ENCODE measurements at places on chromosomes 16 and 17.

- DNase-seq, result no peak
Observed at GRCh38 chr17:71791311-71791710, 329.5 kb upstream of the SOX9 start.

DNA sequence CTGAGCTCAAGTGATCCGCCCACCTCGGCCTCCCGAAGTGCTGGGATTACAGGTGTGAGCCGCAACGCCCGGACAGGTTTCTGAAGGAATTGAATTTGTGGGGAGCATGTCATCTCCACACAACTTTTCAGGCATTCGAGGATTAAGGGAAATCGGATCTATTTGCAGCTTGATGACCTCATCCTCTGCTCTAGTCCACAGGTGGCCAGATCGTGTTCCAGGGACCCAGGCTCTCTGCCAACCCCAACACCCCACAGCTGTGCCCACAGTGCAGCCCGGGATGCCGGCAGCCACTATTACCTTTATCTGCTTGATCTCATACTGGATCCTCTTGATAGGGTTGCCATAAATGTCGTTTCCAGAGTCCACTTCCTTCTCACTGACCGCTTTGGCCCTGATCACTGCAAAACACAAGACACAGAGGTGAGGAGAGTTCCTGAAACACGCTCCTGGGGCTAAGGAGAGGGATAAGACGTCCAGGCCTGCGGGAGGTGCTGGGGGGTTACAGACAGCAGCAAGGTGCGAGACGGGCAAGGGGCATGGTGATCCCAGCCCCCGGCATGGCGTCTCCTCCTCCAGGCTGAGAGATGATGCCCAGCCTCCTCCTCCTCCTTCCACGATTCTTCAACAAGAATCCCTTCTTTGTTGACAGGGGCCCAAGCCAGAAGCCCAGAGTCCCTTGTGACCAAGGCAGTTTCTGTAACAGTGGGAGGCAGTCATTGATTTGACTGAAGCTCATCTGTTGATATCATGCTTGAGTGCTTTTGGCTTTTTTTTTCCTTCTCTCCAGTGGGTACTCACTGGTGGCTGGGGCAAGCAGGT is 29.3 kb downstream of the CEP295NL start:
- no peak for DNase-seq

GRCh38 chr17:69525920-69526841 is 111.7 kb downstream of the MAP2K6 start:
- DNase-seq, result peak; percentile 44

- no peak for DNase-seq
Observed at GRCh38 chr17:49914096-49914490, 54.9 kb upstream of the DLX4 start.

GRCh38 chr17:49881054-49881402 is 33.2 kb upstream of the TAC4 start:
- no peak for DNase-seq

- DNase-seq, result no peak
Observed at GRCh38 chr16:88504489-88505404, 51.7 kb downstream of the ZFPM1 start.

GRCh38 chr16:75801307-75801706 is 75.0 kb upstream of the CPHXL start:
- DNase-seq, result no peak

DNA sequence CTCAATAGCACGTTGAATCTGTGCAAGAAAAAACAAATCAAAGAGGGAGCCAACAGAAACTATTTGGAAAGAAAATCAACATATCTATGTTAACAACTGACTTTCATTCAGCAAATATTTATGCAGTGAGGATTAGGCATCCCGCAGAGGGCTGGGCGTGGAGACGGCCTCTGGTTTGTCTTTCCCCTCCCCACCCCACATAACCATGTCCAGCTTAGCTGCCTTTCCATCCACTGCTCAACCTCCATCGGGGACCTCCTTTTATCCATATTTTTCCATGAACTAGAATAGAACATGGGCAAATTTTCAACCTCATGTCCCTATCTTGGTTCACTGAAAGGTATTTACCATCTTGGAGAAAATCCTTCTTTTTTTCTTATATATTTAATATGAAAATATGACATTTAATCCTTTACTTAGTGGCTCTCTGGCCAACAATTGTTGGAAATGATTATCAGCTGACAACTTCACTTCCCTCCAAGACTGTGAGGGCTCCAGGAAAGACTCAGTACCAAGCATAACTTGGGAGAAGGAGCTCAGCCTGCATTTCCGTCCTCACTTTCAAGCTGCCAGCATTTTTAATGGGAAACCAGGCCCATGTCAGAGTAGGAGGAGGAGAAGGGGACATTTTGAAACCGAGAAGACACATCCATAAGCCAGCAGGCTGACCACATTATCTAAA is 462.6 kb upstream of the MAF start:
- DNase-seq, result no peak

GRCh38 chr16:66272461-66272860 is 94.0 kb upstream of the CDH5 start:
- no peak for DNase-seq

DNA sequence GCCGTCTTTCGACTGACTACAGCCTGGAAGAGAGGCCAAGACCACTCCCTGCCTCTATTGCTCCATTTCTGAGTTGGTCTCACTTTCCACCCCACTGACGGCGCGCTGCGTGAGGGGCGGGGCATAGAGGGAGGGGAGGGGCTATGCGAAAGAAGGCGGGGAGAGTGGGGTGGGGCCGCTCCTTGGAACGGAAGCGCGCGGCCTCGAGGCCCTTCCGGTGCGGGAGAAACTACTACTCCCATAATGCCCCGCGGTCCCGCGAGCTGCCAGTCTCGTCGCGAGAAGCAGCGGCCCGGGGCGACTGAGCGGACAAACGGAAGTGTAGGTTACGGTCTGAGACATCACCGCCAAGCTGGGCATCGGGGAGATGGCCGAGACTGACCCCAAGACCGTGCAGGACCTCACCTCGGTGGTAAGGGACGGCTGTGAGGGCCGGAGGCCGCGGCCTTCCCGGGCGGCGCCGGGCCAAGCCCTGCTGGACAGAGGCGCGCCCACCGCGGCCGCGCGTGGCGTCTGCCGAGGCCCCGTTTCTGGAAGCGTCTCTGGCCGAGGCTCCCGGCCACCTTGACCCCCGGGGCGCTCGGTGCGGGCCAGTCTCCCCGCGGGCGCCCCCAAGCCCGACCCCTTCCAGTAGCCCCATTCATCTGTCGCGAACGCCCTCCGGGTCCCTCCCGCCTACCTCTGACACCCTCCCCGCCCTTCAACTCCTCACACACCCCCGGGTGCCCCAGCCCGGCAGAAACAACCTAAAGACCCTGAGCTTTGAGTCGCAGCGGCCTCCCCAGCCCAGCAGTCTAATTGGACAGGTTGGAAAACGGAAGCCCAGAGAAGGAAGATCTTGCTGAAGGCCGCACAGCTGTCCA is at the start of gene HSBP1:
Gene HSBP1, plus strand, starts transcription at position 269 of the 863 bp plus-strand sequence. Its CDS starts 99 bp downstream, at position 368.
- peak; percentile 58 for DNase-seq

GRCh38 chr16:85716680-85717038 is 27.9 kb upstream of the GINS2 start:
- no peak for DNase-seq

DNA sequence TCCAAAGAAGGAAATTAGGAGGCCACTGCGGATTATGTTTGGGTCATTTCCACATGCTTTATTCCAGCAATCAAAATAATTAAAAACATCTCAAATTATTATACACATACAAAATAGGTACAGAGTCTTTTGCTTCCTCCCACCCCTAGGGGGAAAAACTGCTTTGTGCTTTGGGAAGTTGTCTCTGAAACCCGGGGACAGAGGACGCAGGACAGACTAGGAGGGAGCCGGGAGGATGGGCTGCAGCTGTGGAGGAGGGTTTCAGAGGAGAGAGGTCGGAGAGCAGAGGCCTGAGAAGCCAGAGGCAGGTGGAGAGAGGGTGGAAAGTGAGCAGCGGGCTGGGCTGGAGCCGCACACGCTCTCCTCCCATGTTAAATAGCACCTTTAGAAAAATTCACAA is 17.4 kb downstream of the COL1A1 start:
- DNase-seq, result no peak

DNA sequence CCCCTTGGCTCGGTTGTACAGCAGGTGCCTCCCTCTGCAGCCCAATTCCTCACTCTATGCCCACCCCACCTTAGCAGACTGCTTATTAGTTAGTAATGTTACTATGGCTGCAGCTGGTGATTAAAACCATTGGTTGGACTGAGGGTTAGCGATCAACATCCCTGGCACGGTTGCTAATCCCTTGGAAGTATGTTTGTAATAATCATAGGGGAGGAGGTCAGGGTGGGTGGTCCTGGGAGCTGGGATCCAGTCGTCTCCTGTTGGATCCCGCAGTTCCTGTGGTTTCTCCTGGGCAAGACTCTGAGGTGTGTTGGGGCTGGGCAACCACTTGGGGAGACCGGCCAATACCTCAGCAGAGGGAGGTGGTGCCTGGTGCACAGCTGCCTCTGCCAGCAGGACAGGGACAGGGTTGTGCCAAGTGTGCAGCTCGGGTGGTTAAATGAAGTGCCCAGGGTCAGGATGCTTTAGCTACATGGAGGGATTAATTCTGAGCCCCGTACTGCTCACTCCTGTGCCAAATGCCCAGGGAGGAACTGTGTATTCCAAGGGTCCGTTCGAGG is 38.0 kb downstream of the FZD2 start:
- no peak for DNase-seq
